Astrocyte (in vitro differentiated cells and primary cell): ENCODE measurements at places on chromosomes 5 and 9. TPM values are rescaled to one million over a fixed set of nuclear protein-coding genes. Genes with fewer than 3 reads are reported as not detected.

LCN10 gene
- not detected in 2 replicates for total RNA-seq

GRCh38 chr9:72586388-72587130, 65.2 kb downstream of the TMC1 start:
- DNase-seq = peak; percentile 74

DNA sequence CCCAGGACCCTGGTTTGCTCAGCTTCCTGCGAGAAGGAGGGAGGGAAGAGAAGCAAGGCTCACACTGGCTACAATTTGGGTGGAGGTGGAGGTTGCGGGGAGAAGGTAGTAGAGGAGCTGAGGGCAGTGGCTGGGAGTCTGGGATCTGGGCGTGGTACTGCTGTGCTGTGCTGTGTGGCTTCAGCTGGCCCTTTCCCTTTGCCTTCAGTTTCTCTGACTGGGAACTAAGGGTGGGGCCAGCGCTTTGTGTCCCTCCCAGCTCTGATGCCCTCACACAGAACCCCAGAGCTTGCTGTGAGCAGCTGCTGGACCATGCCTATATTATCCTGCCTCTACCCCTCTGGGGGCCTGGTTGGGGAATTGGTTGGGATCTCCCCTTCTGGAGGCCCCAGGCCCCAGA, 60.9 kb downstream of the RGS3 start:
- DNase-seq = no peak

- no peak for DNase-seq
Observed at GRCh38 chr9:95574866-95575553, 58.2 kb upstream of the PTCH1 start.

DNA sequence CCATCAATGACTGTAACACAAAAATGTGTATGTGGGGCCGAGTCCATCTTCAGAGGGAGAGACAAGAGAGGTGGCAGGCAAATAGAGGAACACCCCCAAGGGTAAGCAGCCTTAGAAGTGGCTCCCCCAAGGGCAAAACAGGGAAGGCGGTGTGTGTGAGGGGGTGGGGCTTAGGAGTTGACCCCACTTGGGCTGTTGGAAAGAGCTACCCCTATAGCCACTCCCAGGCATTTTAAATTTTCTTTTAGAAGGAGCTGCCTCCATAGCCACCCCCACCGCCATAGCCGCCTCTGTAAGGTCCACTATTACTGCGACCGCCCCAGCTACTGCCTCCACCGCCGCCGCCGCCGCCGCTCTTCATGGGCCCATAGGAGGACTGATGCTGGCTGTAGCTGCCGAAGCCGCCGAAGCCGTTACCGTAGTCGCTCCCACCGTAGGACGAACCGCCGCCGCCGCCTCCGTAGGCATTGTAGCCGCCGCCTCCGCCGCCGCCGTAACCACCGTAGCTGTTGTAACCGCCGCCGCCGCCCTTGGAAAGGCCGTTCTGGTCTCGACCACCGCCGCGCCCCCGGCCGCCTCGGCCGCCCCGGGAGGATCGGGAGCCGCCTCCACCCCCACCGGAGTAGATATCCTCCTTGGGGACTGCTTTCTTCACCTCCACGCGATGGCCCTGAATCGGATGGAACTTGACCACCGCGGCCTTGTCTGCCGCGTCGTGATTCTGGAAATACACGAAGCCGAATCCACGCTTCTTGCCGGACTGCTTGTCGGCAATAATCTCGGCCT, 1.1 kb downstream of the HNRNPA0 start:
- DNase-seq = no peak

GRCh38 chr5:73218552-73219171, 45.7 kb downstream of the TMEM174 start:
- peak; percentile 41 for DNase-seq

- DNase-seq = no peak
Observed at GRCh38 chr5:91670563-91670962, 287.4 kb upstream of the ARRDC3 start.

TNC gene
- 747 and 1,099 TPM in 2 replicates for total RNA-seq

TMEM215 gene
- 1.4 and 3.0 TPM in 2 replicates for total RNA-seq

- no peak for DNase-seq
Observed at GRCh38 chr5:10652606-10653005, 88.7 kb downstream of the ANKRD33B start.

DNA sequence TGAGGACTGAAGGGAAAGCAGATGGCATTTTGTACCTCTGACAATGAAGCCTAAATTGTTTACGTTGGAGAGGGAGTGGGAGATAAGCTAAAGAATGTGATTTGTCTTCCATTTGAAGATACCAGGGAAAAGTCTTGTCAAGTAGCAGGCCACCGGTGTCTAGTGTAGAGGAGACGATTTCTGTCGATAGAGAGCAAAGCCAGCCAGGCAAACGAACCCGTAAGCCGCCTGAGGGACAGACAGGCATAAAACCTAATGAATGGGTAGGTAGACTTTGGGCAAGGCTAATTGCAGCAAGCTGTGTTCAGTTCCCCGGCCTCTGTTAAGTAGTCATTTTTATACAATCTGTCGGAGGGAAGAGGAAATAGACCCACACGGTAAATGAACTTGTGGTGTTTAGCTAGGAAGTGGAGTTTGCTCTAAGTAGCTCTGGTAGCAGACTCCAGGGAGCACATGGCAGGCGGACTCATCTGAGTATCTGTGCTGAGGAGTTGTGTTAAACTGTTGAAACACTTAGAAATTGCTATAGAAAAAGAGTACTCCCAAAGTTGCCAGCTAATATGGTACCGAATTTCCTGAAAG, 28.8 kb downstream of the SMARCA2 start:
- DNase-seq = no peak

DNA sequence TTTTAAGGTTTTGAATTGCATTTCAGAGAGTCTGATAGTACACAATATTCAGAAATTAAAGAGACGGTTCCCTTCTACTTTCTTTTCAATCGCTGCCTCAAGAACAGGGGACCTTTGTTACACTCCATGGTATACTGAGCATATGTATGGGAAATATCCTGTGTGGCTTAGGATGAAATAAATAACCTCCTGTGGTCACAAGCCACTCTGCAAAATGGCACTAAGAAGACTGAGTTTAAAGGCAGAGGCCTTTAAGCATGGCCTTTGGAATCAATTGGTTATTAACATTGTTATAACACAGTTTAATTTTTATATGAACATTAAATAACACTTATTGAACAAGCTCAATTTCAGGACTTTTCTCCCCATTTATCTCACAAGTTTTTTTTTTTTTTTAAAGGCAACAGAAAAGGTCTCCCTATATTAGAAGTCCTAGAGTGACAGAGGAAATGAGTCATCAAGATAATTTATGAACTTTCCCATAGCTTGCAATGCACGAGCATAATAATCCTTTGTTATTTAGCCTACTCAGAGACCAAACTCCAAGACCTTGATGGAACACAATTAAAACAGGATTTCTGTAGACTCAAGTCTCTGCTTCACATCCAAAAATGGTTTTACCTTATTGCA, 341.9 kb downstream of the TMEM167A start:
- peak; percentile 71 for DNase-seq

CXCL14 gene
- 0.53 and 1.0 TPM in 2 replicates for total RNA-seq

IFNB1 gene
- total RNA-seq = 2.5 and 3.2 TPM in 2 replicates

DNA sequence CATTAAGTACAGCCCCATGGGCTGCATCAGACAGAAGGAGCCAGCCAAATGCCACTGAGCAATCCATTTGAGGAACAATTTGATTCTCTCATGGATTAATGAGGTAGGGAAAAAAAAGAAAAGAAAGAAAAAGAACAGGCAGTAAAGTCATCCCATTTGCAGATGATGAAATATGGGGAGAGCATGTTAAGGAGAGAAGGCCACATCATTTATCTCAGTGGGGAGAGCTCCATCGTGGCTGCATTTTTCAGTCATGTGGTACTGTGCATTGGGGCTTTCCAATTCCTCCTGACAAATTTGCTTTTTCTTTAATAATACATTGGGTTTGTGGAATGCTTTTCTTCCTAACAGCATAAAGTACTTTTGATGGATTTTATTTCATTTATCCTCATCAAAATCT, 375.2 kb upstream of the TLE4 start:
- peak; percentile 97 for DNase-seq

SPATA31A1 gene
- total RNA-seq = not detected in 2 replicates

DNA sequence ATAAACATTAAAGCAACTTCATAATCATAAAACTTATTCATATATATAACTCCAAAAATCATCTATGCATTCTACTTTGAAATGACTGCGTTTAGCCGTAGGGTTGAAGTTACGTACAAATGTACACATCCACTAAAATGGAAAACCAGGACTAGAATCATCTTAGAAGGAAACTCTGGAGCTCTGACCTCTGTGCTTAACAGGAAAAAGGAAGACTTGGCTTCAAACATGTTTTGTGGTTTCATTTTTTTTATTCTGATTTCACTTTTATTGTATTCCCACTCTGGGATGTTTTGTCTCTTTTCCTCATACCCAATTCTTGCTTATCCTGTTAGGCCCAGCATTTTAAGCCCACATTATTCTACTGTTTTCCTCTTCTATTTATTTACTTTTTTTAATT, 44.9 kb downstream of the GRAMD2B start:
- DNase-seq = no peak

DNA sequence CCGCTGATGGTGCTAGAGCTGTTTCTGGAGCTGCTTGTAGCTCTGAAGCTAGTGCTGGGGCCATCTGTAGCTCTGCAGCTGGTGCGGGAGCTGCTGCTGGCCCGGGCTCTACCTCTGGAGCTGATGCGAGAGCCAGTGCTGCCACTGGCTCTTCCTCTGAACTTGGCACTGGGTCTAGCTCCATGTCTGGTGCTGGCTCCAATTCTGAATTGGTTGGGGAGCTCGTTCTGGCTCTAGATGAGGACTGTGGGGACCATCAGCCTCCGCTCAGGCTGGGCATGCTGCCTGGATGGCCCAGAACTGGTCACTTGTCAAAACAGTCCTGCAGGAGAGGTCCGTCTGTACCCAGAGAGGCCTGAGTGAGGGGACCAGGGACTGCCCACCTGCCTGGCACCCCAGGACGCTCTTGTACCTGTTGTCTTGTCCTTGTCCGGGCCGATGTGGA, 21.5 kb downstream of the OBP2B start:
- DNase-seq = no peak

ADRB2 gene
- 0.62 and 0.64 TPM in 2 replicates for total RNA-seq

PCSK5 gene
- 11.5 and 13.1 TPM in 2 replicates for total RNA-seq

PRDM9 gene
- not detected in 2 replicates for total RNA-seq

DNA sequence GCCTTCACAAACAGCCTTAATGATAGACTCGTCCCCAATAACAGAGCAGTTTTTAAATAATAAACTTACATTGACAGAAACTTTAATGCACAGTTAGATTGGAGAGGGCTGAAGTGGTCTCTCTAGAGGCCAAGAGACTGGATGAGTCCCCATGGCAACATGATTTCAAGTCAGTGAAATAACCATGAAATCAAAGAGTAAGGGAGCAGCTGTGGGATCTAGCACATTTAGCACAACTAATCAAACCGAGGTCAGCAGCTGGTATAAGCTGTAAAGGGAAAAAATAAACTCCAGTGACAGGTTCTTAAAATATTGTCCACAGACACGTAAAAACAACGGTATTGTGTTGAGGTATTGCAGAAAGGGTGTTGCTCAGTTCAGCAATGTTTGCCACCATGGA, 916.6 kb downstream of the DNAH5 start:
- DNase-seq = no peak

DNA sequence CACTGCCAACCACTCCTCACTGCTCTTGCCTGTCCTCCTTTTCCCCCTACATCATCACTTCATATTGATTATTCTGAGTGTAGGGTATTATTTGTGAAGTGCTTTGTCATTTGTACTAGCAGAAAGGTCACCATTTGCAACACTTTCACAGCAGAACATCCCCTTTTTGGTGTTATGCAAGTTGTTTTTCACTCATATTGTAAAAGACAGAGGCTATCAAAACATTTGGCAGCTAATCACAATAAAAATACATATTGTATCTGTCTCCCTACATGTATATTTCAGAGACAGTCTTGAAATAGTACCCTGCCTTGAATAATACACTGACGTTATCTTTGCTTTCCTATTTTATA, 82.3 kb downstream of the ANXA1 start:
- DNase-seq = no peak

- no peak for DNase-seq
Observed at GRCh38 chr9:2043243-2043642, 28.1 kb downstream of the SMARCA2 start.

LCN9 gene
- 2.1 and 4.8 TPM in 2 replicates for total RNA-seq

TAF11L10 gene
- total RNA-seq = not detected in 2 replicates

- no peak for DNase-seq
Observed at GRCh38 chr9:134218230-134218629, 53.9 kb upstream of the RNU6ATAC start.

GRCh38 chr5:127705120-127705892, 2.1 kb downstream of the CCDC192 start:
- DNase-seq = peak; percentile 70

EGFL7 gene
- 12.3 and 15.5 TPM in 2 replicates for total RNA-seq

IFNA13 gene
- not detected in 2 replicates for total RNA-seq

SOHLH1 gene
- total RNA-seq = not detected in 2 replicates
